ENCODE measurements at places on chromosomes 4 and X. TPM values are rescaled to one million over a fixed set of nuclear protein-coding genes. Genes with fewer than 3 reads are reported as not detected.
A peak's percentile ranks its signal among the peaks of the same experiment; 100 is the strongest.

ITGB1BP2 gene
- 1.2 TPM for polyA plus RNA-seq

GRCh38 chr4:145957302-145957701, 18.7 kb upstream of the ZNF827 start:
- DNase-seq, result no peak
- H3K36me3 ChIP-seq, result no peaks in the 10 kb centered on the region
- H3K4me1 ChIP-seq, result no peaks in the 10 kb centered on the region
- H3K27me3 ChIP-seq, result no peaks in the 10 kb centered on the region
- no peak overlapping the region for H3K4me3 ChIP-seq
- no peak overlapping the region for H3K27ac ChIP-seq

- H3K27me3 ChIP-seq, result peaks cover 12% of the 10 kb centered on the region
- DNase-seq, result no peak
- peaks cover 26% of the 10 kb centered on the region for H3K4me1 ChIP-seq
- no peak overlapping the region for H3K4me3 ChIP-seq
- no peaks in the 10 kb centered on the region for H3K36me3 ChIP-seq
These were observed 10.3 kb downstream of the RTL5 start for GRCh38 chrX:72121383-72121782.

DNA sequence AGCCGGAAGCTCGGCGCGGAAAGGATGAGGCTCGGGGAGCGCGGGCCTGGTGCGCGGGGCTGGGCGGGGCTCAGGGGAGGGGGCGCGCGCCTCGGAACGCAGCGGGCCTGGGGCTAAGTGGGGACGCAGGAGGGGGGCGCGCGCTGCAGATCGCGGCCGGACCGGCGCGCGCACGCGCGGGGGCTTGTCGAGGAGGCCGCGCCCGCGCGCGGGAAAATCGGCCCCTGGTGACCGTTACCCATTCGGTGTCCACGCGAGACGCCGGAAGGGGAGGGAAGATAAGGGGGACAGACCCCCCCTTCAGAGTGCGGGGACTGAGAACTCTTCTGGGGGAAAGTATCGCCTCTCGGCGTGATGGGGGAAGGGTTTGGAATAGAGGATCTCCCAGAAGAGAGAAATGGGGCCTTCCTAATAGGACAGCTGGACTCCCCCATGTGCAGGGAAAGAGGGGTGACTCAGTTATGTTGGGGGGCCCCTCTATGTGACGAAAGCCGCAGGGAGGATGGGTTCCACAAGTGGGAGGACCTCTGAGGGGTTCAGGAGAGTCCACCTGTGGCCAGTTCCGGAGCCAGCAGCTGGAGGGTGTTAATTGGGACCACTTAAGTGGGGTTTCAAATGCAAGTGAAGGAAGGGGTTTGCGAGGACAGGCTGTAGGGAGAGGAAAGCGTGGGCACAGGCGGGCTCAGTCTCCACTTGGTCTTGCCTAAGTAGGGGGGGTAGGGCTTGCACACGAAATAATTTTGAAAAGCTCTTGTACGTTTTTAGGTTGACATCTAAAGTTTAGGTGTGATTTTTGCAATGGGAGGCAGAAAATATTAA, 584 bp downstream of the SUV39H1 start:
- no peak overlapping the region for H3K27ac ChIP-seq
- peaks cover 10% of the 10 kb centered on the region for H3K36me3 ChIP-seq
- no peak for DNase-seq
- H3K27me3 ChIP-seq, result no peaks in the 10 kb centered on the region
- H3K4me3 ChIP-seq, result peak overlapping the region; percentile 53

DNA sequence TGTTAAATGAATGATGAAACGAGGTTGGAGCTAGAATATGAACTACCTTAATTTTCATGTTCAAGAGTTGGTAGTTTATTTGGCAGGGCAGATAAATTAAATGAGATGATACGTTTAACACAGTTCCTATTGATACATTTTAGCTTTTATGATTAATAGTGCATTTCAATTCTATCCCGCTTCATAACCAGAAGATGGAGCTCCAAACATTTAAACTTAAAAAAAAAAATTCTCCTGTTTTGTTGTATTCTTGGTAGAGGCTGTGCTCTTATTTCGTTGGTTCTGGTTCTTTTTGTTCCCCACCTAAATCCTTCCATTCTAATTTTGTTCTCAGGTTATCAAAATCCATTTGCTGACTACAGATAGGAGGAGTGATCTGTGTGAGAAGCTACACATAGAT, 71.8 kb upstream of the PTPN13 start:
- DNase-seq, result no peak
- no peak overlapping the region for H3K4me3 ChIP-seq
- no peak overlapping the region for H3K27ac ChIP-seq

- H3K36me3 ChIP-seq, result no peaks in the 10 kb centered on the region
- H3K4me3 ChIP-seq, result no peak overlapping the region
- no peaks in the 10 kb centered on the region for H3K4me1 ChIP-seq
- peaks cover 7% of the 10 kb centered on the region for H3K27me3 ChIP-seq
- no peak overlapping the region for H3K27ac ChIP-seq
These were observed 96.1 kb upstream of the FAM9A start for GRCh38 chrX:8897259-8897658.

Measured in spinal cord (tissue), 10 donors.